ENCODE measurements at places on chromosomes 3 and 15.

- peak; percentile 84 for DNase-seq
Measured at GRCh38 chr3:183265834-183266417, 12.9 kb downstream of the B3GNT5 start.

- DNase-seq, result no peak
Measured at GRCh38 chr3:108085370-108085769, 5.5 kb downstream of the CD47 start.

DNA sequence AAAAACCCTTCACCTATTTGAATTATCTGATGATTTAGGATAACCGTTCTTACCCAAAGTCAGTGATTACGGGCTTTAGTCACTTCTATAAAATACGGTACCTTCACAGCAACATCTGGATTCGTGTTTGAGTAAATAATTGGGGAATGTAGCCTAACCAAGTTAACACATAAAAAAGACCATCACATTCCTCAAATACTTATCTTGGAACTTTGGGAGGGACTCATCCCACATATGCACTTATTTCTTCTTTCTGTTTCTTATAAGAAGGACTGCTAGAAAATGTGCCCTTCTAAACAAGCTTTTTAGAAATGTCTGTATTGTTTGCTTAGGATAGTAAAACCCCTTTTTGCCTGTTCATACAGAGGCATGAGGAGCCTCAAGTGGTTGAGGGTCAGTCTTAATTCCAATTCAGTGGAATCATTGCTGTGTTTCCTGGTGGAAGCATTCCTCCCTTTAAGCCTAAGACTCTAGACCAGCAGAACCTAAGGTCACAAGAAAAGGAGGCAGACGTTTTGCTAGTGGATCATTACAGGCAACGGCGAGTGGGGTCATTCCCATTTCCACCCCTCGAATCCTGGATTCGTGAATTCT lies 67.5 kb downstream of the TMEM44 start:
- no peak for DNase-seq

DNA sequence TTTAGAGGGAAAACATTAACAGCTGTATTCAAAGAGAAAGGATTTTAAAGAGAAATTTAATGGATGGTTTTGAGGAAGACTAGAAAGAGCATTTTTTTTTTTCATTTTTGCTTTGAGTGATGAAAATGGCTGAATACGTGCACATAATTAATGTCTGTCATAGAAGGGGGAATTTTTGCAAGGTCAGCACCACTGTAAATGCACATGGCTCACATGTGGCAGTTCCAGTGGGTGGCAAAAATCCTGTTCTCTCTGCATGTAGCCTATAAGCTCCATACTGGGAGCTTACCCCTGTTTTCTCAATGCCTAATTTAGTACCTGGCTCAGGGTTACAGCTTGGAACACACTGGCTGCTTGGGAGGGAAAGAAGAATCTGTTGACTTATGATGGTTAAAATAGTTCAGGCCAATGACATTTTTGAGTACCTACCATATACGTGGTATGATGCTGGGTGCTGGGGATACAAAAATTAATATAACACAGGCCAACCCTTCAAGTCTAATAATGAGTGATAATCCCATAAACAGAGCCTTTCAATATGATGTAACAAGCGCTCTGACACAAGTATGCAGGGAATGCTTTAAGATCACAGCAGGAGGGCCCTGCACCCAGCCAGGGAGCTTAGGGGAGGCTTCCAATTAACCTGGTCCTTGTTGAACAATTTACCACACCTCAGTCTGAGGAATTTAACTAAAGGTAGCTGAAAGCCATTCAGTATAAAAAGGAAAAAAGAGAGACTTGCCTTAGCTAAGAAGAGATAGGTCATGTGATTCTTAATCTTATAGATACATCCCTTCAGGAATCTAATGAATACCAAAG lies 33.0 kb downstream of the HSPBAP1 start:
- no peak for DNase-seq

DNA sequence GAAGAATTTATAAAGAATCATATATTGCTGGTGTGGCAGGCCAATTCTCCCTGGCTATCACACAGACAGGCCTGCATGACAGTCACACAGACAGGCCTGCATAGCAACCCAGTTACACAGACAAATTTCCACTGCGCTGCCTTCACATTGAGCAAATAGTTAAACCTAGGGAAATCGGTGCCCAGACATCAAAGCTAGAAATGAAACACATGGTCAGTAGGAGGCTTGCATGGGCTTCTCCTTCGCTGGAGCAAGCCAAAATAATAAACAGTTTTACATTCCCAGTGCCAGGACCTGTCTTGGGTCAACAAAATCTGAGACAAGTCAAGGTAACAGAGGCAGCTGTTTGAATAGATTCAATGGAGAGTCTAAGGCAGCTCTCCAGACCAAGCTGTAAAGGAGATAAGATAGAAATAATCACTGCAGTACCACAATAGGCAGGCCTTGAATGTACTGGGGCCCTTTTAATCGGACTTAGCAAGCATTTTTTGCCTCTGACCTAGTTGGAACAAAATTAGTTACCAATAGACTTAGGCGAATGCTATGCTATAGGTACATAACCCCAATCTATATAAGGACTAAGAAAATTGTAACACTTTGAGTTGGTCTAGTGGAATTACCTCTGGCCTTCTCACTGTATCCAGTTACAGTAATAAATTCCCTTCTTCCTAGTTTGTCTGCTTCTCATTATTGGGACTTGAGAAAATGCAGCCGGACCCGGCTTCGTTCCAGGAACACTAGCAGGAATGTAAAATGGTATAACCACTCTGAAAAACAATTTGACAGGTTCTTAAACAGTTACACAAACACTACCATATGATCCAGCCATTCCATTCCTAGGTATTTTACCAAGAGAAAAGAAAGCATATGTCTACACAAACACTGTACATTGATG lies 274.7 kb upstream of the UBE2E2 start:
- DNase-seq, result peak; percentile 23

- DNase-seq, result no peak
Measured at GRCh38 chr3:71168121-71168721, 415.3 kb downstream of the FOXP1 start.

DNA sequence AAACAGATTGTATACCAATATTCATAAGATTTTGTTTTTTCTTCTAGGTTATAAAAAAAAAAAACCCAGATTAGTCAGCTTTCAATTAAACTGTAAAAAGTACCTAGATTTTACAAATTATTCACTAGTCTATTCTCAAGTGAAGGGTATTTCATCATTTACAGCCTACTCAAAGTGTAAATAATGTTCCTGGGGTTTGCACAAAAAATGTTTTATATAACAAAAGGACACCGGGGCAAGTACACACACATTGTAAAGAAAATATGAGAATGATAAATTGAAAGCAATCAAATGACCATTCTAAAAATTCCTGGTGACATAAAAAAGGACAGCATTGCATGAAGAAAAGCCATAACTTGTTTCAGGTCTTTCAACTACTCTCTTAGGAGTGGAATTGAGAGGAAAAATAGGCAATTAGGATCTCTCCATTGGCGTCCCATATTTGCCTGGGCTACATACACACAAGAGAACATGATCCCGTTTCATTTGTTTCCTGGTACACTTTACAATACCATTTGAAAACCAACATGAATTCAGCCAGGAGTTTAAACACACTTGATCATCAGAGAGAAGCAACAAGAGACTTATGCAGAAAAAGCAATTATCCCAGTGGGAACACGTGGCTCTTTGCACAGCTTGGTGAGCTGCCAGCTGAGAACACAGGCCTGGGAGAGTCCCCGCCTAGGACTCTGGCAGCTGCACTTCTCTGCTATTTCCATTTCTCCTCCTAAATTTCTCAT lies 1039.2 kb downstream of the ROBO1 start:
- DNase-seq, result peak; percentile 50

DNA sequence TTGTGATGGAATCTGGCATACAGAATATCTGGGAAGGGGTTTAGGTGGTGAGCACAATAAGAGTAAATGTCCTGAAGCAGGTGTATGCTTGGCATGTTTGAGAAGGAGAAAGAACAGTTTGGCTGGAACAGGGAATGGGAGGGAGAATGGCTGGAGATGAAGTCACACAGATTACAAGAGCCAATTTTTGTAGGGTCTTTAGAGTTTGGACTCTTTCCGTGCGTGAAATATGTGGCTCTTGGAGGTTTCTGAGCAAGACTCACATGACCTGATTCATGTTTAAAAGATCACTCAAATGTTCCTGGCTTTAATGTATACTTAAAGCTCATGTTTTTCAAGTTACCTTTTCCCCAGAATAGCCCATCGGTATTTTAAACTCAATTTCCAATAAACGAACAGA lies 32.8 kb downstream of the SPRED1 start:
- no peak for DNase-seq

GRCh38 chr3:76694063-76694462 lies 345.8 kb upstream of the ROBO2 start:
- DNase-seq, result no peak

DNA sequence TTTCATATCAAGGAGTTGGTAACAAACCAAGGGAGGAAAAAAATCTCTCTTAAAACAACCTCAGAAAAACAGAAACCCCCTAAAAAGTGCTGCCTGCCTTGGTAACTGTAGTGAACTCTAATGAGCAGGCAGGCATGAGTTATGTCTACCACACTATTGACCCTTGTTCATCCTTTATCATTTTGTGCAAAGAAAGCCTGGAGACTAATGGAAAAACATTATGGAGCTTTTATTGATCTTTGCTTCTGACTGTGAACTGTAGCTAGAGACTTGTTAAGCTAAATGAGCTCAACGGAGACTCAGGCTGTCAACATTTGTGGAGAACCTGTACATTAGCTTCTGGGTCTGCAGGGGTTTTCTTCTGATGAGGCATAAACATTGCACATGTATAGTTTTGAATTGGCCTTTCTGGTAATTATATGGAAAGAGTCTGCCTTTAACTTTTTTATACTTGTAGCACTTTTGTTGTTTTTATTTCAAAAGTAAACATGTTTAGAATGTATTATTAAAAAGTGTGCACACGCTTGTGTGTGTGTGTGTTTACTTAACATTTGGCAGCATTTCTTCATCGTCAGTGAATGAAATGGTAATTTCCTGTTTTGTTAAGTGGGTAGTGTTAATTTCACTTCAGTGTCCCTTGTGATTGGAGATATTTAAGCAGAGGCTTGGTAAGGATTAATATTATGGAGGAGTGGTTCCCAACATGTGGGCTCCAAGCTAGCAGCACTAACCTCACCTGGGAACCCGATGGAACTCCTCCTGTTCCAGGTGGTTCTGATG lies 15.9 kb upstream of the SPTSSB start:
- DNase-seq, result no peak

DNA sequence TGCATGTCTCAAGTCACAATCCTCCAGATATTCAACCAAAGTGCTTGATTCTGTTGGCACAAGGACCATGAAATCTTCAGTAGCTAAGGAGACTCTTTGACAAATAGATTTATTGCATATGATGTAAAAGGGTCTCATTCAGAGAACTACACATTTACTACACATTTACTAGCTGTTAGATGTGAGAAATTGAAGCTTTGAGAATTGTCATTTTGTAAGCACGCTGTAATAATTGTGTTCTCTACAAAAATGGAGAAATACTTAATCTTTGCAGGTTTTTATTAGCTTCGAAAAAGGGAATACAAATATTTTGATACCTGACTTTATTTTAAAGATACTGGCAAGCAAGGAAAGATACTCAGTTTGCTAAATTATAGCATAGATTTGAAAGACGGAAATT lies 70.2 kb upstream of the CHD2 start:
- no peak for DNase-seq

- DNase-seq, result peak; percentile 95
Measured at GRCh38 chr3:44729384-44729910, at the start of gene ZNF501. Gene ZNF501 (plus strand): TSS chr3:44729635. CDS start chr3:44734422, 4,787 bp downstream.

GRCh38 chr15:101709466-101709865 lies 14.8 kb downstream of the TARS3 start:
- DNase-seq, result no peak

- DNase-seq, result no peak
Measured at GRCh38 chr15:49148298-49148697, 7.1 kb downstream of the COPS2 start.

DNA sequence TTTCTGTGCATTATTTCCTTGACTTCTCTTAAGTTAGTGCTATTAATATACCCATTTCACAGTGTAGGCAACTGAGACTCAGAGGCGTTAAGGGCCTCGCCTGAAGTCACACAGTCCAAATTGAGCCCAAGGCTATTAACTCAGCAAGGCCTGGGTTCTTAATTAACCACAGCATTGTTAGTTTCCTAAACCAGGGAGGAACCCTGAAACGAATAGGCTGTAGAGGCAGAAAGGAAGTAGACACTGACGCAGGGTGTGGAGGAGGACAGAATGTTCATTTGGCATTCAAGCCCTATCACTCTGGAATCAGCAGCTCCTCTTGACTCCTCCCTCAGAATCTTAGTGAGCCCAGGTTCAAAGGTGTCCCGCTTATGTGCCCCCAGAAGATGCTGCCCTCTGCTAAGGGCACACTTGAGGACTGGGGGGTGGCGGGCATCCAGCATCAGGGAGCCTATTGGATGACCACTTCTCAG lies 13.9 kb downstream of the ARHGEF3 start:
- DNase-seq, result no peak

DNA sequence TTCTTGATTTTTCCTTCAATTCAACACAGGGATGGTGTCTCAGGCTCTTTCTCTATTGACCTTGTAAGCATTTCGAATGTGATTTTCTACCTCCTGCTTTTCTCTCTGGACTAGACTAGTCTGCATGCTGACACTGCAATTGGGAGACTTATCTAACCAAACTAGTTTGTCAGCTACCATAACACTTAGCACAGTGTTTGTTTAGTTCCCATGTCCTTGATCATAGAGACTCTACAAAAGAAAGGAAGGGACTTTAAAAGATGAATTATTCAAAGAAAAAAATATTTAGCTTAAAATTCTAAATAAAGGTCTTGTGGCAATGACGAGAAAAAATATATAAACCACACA lies 407.0 kb downstream of the ERC2 start:
- DNase-seq, result no peak

- no peak for DNase-seq
Measured at GRCh38 chr15:90132437-90132836, 30.2 kb upstream of the IDH2 start.

- no peak for DNase-seq
Measured at GRCh38 chr3:128617270-128617556, 33.4 kb downstream of the RPN1 start.

DNA sequence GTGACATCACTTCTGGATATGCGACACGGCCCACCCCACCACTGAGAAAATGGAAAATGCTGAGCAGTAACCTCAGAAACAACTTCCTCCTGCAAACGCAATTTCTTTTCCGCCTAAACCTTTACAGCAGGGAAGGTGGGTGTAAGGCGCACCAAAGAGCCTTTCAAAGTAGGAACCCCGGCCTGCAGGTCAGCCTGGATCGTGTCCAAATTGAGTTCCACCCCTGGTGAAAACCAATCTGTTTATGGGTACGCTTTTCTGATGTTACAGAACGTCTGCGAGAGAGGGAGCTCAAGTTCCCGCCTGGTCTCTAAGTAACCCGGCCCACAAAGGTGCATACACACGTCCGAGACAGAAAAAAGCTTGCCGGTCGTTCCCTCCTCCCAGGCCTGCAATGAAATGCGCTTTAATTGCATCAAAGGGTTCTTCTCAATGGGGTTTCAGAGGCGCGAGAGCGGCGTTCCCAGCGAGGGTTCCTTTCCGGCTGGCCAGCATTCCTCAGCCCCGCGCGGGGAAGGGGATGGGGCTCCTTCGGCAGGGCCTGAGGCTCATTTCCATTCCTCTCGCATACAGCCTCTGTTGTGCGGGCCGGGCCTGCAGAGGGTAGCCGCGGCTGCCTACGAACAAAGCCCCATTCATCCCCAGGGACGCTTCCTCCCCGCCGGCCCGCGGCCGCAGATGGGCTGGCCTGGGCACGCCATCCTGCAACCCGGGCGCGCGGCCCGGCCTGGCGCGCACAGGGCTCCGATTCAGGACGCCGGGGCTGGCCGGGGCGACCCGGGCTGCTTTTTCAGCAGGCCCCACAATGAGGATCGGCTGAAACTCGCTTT lies 138.1 kb downstream of the TMCO5A start:
- DNase-seq, result peak; percentile 69
